ENCODE measurements at places on chromosomes 7 and 10.

DNA sequence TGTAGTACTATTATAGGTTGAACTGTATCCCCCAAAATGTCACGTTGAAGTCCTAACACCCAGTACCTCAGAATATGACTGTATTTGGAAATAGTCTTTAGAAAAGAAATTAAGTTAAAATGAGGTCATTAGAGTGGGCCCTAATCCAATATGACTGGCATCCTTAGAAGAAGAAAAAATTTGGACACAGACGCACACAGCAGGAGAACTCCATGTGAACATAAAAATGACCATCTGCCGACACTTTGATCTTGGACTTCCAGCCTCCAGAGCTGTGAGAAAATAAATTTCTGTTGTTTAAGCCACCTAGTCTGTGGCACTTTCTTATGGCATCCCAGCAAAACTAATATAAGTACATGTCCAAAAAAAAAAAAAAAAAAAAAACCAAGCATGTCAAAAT lies 225.8 kb downstream of the PARD3 start:
- no peak for DNase-seq

- no peak for DNase-seq
These were observed 106.2 kb downstream of the REEP3 start for GRCh38 chr10:63627396-63627795.

DNA sequence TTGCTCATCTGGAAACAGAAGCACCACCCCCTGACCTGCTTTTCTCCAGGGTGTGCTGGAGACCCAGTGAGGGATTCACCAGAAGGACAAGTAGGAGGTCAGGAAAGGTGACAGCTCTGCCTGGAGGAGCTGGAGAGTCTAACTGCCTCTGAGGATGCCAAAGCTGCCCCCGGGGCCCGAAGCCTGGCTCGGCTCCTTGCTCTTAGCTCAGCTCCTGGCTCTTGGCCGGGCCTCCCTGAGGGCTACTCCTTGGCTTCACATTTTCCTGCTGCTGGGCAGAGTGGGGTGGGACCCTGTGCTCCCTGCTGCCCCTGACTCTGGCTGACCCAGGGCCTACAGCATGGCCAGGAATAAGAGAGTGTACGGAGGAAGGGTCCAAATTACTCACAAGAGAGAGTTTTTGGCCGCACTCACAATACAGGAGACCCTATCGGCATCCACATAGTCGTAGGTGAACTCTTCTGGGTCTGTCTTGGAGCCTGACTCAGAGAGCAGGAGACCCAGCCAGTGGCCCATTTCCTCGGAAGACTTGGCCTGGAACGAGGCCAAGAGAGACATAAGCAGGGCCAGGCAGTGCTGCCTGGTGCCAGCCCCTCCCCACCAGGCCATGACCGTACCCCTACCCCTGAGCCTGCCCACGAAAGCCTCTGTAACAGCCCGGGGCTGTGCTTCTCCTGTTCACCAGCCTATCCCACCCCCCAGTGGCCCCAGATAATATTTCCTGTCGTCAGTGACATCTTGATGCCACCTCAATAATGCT lies 63.1 kb downstream of the VWA2 start:
- DNase-seq, result no peak

DNA sequence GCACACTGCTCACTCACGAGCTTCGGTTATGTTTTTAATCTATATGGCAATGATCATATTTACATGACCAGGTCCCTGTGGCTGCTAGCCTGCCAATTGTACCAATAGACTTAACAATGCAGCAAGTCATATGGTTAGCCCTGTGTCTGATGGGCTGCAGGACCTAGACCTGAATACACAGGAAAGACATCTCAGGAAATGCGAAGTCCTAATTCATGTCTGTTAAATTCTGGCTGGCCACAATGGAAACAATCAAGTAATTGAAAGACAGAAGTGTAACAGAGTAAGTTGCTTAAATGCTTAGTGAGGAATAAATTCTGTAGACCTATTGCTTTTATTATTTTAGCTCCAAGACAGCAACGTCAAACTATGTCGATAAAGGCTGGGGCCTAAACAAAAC lies 112.4 kb upstream of the FZD8 start:
- DNase-seq, result no peak

DNA sequence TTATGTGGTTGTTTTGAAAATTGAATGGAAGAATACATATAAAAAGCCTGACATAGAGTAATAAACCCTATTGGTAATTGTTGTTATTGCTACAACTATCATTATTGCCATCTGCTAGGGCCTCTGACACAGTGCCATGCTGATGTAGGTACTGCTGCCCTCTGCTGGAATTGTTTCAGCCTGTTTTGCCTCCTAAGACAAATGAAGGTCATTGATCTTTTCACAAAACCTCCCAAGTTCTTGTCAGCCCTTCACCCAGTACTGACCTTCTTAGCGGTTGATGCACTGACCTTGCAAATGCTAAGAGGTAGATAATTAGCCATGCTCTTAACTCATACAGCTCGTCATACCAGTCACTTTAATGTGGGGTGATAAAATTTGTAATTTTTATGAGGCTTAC lies 975.2 kb downstream of the SORCS1 start:
- DNase-seq, result no peak

DNA sequence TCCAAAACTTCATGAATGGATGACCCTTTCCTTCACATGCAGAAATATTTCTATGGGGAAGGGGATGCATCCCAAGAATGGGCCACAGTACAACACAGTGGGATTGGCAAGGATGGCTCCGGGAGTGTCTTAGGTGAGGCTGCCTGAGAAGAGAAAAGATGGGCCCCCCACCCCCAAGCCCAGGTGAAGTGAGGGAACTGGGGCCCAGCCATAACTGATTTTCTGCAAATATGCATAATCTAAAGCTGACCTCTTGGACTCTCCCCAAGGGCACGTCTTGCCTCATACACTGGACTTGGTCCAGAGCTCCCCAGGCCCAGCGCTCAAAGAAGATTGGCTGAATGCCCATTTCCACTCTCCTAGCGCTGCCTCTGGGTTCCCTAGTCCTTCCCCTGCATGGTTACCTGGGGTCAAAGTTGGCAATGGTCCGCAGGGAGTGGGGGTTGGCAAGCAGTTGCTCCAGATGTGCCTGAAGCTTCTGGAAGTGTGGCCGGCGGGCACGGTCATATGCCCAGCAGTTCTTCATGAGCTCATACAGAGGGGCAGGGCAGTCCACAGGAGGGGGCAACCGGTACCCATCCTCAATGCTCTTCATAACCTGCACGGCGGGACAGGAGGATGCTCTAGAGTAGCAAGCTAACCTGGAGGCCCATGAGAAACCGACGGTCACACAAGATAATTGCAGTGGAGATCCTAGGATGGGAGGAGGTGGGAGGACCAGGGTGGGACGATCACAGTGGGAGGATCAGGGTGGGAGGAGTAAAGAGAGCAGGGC lies 12.3 kb downstream of the ZYX start:
- DNase-seq, result no peak

GRCh38 chr10:50622706-50623662 lies 772 bp downstream of the SGMS1 start:
- no peak for DNase-seq

DNA sequence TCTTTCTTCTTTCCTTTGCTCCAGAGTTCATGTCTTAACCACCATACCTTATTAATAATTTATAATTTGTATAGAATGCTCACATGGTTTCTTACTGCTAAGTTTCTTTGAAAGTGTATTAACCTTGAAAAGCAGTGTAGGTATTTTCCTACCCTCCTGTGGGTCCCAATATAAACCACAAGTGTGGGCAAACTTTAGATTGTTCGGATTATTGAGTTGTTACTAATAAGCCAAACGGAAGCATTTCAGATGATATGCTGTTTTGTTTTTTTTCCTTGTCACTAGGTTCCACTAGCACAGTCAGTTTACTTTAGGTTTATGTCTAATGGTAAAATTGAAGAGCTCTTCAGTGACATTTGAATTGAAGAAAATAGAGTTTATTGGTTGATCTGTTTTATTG lies 10.2 kb downstream of the SSBP1 start:
- DNase-seq, result no peak

DNA sequence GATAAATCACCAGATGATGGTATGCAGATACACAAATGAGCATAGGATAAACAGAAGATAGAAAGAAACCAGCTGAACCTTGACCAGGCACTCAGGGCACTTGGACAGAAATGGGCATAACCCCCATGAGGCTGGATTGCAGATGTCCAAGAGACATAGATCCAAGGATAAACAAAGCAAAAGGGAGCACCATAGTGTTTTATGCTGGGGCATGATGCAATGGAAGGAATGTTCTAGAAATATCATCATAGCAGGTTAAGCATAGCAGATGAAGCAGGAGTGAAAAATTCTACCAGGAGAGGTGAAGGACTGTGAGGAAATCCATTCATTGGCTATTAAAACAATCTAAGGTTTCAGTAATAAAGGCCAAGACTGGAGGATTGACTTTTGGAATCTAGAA lies 70.5 kb upstream of the TES start:
- DNase-seq, result no peak

GRCh38 chr10:21326594-21327288 lies 198.7 kb downstream of the SKIDA1 start:
- no peak for DNase-seq
